ENCODE measurements at places on chromosomes 3 and 15.

GRCh38 chr15:30065025-30065801, 17.5 kb upstream of the GOLGA8J start:
- no peak for DNase-seq

- no peak for DNase-seq
These were observed 16.5 kb downstream of the DUSP7 start for GRCh38 chr3:52039846-52040245.

GRCh38 chr15:36090286-36090946, 489.0 kb upstream of the CDIN1 start:
- DNase-seq = no peak

DNA sequence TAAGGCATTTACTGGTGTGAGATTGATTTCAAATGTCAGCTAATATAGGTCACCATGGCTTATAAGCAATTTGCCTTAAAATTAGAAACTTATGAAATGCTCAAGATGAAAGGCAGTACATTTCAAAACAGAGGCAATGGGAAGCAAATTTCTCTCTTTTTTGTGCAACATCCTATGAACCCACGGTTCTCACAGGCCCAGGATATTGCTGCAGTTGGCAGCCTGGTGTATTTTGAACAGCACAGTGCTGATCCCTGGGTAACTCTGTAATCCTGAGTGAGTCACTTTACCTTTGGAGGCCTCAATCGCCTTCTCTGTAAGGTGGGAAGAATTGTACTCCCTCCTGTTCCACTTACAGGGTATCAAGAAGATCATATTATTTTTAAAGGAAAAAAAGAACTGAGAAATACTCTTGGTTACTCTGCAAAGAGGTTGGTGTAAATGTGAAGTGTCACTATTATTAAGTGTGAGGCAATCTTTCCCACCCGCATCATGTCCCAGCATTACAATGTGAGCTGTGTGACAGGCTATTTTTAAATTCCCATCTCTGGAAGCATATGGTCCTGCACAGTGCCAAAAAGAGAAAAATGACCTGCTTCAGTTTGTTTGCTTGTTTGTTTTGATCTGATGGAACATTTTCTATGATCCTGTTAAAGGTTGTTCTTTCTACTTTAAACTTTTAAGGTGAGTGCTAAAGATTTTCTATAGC, 190.1 kb upstream of the LPP start:
- DNase-seq = no peak

GRCh38 chr3:177527182-177527581, 329.9 kb upstream of the TBL1XR1 start:
- no peak for DNase-seq

GRCh38 chr3:27219127-27219845, 149.9 kb downstream of the NEK10 start:
- DNase-seq = no peak

DNA sequence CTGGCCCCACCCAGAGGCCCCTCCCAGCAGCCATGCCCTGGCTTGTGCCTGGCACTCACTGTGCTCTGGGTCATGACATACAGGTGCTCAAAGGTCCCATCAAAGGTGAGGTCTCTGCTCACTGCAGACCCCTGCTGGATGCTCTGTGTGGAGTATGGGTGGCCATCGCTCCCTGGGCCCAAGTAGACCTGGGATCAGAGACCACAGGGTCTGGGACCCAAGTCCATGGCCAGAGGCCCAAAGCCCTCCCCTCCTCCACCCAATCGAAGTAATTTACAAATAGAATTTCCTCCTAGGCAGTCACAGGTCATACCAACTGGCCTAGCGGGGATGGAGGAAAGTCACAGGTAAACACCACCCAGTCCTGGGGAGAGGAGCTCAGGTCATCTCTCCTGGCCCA, 7.6 kb downstream of the PLXNB1 start:
- no peak for DNase-seq

- DNase-seq = no peak
These were observed 466.9 kb downstream of the EPHB1 start for GRCh38 chr3:135261916-135262315.

DNA sequence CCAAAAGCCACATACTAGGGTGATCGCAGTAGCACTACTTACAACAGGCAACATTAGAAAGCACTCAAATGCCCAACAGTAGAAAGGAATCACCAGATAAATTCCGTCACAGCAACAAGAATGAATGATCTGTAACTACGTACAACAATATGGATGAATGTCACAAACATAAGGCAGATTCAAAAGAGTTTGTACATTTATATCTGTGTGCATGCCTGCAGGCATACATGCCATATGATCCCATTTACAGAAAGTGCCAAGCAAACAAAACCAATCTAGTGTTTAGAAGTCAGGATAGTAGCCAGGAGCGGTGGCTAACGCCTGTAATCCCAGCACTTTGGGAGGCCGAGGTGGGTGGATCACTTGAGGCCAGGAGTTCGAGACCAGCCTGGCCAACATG, 3.5 kb downstream of the IL17RB start:
- DNase-seq = no peak

GRCh38 chr3:57749542-57749941, 6.6 kb upstream of the SLMAP start:
- DNase-seq = no peak

GRCh38 chr15:69955240-69955894, 142.3 kb downstream of the TLE3 start:
- no peak for DNase-seq

DNA sequence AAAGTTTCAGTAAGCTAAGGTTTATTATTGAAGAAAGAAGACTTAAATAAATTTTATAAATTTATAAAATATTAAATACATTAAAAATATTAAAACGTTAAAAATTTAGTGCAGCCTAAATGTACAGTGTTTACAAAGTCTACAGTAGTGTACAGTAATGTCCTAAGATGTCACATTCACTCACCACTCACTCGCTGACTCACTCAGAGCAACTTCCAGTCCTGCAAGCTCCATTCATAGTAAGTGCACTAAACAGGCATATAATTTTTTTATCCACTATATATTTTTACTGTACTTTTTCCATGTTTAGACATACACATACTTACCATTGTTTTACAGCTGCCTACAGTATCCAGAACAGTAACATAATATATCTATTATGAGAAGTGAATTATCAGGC, 51.5 kb downstream of the TJP1 start:
- no peak for DNase-seq

GRCh38 chr3:149667576-149667975, 9.8 kb upstream of the WWTR1 start:
- no peak for DNase-seq

- DNase-seq = no peak
These were observed 64.3 kb downstream of the CASR start for GRCh38 chr3:122247825-122248185.

DNA sequence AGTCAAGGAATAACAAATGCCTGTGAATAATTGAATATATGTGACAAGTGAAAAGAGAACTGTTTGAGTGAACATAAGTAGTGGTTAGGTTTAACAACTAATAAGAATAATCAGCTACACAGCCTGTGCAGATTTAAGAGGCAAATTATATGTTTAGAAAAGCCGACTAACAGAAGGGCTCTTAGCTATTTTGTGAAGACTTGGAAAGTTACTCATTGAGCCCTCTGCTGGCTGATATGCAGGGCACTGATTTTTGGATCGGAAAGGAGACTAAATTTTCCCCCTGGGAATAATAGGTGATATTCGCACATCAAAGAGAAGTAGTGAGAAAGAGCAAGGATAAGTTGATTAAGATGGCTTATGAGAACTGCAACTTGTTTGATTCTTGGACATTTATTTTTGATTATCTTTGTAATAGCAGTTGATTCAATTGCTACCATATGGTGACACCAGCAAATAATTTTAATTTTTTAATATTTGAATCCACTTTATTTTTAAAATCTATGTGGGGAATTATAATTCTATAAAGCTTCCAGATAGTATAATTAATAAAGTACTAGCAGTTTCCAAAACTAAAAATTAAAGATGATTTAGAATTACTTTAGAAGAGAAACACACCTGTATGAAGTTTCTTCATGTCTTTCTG, 156.2 kb downstream of the NLGN1 start:
- no peak for DNase-seq

DNA sequence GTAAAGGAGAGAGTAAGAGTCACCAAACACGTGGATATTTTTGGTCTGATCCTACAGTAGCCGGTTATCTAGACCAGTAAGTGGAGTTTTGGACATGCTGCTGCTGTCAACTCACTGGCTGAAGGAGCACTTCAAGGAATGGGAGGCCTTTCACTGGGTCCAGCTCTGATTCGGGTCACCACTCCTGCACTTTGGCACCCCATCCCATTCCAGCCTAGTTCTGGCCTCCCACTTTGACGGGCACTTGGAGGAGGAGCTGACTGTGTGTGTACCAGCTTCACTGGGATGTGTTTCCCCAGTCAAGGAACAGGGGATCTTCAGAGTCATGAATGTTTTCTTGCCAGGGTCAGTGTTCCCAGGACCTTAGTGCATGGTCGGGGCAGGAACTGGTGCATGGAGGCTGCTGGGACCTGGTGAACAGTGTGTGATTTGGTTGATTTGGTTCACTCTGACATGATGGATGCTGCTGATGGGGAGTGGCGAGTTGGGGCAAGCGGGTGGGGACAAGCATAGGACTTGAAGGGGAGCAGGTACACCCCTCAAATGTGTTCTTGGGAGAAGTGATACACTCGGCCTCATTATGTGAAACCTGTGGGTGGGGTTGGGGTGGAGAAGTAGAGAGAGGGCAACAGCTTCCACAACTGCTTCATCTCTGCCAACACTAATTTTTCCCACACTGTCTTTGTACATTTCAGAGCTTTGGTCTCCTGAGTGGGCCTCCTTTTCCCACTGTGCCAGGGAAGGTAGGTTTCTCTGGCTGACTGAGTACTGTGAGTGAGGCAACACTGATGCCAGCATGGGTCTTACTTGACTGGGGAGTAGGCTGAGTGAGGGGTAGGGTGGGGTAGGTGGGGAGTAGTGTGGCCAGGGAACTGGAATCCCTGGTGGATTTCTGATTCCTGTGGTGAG, 64.0 kb downstream of the RGMA start:
- DNase-seq = no peak

- no peak for DNase-seq
These were observed 101.5 kb downstream of the ATG7 start for GRCh38 chr3:11373654-11374053.

GRCh38 chr3:186824430-186825139, 17.9 kb upstream of the ADIPOQ start:
- DNase-seq = peak; percentile 22

GRCh38 chr15:51314391-51315337, 23.7 kb downstream of the CYP19A1 start:
- DNase-seq = no peak

DNA sequence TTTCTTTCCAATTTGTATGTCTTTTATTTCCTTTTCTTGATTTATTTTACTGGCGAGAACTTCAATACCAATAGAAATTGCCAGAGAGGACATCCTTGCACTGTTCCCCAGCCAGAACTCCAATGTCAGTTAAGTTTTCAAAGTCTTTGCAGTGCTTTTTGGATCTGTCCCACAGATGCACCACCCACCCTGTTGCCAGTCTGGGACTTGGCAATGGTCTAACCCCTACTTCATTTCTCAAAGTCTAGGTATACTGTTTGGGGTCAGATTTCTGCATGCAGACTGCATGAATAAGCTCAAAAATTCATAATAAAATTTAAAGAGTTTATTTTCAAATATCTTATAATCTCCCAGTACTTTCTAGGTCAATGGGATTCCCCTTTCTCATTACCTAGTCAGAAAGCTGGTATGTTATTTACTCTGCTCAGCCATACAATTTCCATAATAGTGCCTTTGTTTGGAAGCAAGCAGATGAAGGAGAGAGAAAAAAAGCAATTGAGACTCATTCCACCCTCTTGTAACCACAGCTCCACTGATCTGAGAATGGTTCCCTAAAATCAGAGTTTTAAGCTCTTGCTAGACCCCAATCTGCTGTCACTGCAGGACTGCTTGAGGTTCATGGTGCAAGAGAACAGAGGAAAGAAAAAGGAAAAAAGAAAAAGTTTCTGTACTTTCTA, 125.9 kb upstream of the PLXND1 start:
- DNase-seq = no peak

- DNase-seq = peak; percentile 43
These were observed 8.8 kb downstream of the ADPRH start for GRCh38 chr3:119588112-119588511.

DNA sequence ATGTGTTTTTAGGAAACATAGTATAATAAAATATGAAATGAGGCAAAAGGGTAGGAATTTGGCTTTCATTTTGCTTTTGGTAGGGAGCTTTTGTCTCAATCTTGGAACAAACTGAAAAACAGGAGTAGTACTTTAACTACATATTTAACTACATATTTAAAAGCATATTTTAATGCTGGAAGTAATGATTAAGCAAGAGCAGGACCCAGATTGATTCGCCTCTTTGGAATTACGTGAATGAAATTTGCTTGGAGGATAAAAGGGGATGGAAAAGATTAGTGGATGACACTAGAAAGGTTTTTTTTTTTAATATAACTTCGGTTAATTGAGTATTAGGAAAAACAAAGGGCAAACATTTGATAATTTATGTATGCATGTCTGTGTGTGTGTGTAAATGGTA, 11.2 kb upstream of the TMEM212 start:
- no peak for DNase-seq

GRCh38 chr15:52557274-52557641, 11.6 kb downstream of the ARPP19 start:
- DNase-seq = no peak

DNA sequence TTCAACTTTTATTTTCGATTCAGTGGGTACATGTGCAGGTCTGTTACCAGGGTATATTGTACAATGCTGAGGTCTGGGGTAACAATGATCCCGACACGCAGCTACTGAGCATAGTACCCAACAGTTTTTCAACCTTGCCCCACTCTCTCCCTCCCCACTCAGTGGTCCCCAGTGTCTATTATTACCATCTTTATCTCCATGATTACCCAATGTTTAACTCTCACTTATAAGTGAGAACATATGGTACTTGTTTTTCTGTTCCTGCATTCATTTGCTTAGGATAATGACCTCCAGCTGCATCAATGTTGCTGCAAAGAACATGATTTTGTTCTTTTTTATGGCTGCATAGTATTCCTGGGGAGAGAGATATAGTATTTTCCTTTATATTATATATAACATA, 75.7 kb upstream of the EPHB3 start:
- no peak for DNase-seq

- DNase-seq = no peak
These were observed 9.0 kb downstream of the ZNF662 start for GRCh38 chr3:42914771-42915515.

GRCh38 chr3:183731611-183732010, 34.0 kb downstream of the YEATS2 start:
- no peak for DNase-seq

DNA sequence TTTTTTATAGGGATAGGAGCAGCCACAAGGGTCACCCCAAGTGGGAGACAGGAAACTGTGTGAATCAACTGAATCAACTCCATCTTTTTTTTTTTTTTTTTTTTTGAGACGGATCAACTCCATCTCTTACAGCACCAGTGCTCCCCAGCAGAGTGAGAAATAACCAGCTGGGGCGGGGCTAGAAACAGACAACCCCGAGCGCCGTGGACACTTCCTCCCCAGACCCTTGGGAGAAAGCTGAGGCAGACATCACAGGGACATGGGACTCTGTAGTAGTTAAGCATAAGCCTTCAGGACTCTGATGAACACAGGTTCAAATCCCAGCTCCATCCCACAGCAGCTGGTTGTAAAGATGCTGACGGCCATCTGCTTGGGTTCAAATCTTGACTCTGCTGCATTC, 75.4 kb downstream of the PRICKLE2 start:
- no peak for DNase-seq

- DNase-seq = no peak
These were observed 97.1 kb downstream of the TMEM108 start for GRCh38 chr3:133135306-133135705.

All from stimulated activated CD4-positive, alpha-beta T cell treated with anti-CD3 and anti-CD28 coated beads, Interleukin-15, amount 100 ng/mL, for 24 hours (primary cell).